Fibroblast of mammary gland (primary cell): ENCODE measurements at places on chromosomes 6 and 20.

- no peak for DNase-seq
Observed at GRCh38 chr6:168540713-168541291, 99.8 kb downstream of the SMOC2 start.

DNA sequence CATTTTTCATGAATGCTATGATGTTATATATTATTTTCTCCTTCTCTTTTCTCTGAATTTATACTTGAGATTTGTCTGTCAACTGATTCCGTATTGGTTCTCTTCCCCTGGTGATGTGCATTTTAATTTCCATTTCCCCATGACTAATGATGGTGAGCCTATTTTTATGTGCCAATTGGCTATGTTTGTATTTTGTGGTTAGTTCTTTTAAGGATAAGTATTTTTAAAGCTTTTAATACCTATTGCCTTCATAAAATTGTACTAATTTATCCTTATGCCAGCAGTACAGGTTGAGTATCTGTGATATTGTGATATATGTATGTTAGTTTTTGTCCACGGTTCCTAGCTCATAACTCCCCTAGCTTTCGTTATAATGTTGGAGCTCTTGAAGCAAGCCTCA lies 2.8 kb downstream of the POLH start:
- DNase-seq, result peak; percentile 28

- DNase-seq, result peak; percentile 54
Observed at GRCh38 chr6:158879180-158879579, 60.0 kb upstream of the EZR start.

DNA sequence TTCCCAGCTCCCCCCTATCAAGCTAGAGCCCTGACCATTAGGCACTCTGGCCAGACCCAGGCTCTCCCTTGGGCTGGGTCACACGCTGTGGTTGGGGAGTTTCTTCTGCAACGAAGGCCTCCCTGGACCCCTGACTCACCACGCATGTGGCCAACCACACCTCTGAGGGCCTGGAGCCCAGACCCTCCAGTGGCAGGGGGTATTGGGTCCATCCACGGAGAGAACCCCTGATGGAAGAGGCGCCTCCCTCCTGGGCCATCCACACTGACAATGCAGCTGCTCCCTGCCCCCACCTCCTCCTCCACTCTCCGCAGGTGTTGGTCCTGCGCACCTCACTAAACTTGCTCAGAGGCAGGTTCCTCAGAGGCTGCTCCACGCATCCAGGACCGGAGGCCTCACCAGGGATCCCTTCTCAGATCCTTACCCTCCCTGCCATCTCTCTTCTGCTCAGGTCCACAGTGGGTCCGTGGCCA lies 125.4 kb downstream of the RNASET2 start:
- no peak for DNase-seq

- no peak for DNase-seq
Observed at GRCh38 chr6:12507636-12508035, 208.9 kb upstream of the PHACTR1 start.

DNA sequence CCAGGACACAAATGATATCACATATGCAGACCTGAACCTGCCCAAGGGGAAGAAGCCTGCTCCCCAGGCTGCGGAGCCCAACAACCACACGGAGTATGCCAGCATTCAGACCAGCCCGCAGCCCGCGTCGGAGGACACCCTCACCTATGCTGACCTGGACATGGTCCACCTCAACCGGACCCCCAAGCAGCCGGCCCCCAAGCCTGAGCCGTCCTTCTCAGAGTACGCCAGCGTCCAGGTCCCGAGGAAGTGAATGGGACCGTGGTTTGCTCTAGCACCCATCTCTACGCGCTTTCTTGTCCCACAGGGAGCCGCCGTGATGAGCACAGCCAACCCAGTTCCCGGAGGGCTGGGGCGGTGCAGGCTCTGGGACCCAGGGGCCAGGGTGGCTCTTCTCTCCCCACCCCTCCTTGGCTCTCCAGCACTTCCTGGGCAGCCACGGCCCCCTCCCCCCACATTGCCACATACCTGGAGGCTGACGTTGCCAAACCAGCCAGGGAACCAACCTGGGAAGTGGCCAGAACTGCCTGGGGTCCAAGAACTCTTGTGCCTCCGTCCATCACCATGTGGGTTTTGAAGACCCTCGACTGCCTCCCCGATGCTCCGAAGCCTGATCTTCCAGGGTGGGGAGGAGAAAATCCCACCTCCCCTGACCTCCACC lies 42.2 kb downstream of the SIRPA start:
- no peak for DNase-seq

DNA sequence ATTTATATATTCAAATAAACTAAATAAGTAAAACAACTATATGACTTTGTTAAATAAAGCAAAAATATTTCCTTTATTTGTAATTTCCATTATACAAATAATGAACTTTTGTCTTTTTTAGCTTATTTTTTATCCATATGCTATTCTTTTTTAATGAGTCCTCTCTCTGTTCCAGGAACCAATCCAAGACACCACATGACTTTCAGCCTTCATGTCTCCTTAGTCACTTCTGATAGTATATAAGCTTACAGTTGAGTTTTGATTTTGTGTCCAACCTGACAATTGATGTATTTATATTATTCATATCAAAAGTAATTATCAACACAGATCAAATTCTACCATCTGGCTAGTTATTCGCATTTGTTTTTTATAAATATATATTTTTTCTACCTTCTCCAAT lies 582.3 kb upstream of the GJE1 start:
- peak; percentile 50 for DNase-seq

DNA sequence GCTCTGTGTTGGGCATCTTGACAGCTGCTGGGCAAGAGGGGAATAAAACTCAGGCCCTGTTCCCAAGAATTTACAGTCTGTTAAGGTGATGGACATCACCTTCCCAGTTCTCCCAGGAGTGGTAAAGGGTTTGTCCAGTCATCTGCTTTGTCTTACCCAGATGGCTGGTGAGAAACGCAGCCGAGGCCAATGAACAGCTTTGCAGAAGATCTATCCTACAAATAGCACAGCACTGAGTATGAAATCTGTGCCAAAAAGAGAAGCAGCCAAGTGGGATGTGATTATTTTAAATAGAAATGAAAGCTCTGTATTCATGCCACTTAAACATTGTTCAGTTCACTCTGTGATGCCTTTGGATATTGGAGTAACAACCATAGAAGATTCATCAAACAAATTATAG lies 132.7 kb upstream of the SLC22A16 start:
- DNase-seq, result no peak

DNA sequence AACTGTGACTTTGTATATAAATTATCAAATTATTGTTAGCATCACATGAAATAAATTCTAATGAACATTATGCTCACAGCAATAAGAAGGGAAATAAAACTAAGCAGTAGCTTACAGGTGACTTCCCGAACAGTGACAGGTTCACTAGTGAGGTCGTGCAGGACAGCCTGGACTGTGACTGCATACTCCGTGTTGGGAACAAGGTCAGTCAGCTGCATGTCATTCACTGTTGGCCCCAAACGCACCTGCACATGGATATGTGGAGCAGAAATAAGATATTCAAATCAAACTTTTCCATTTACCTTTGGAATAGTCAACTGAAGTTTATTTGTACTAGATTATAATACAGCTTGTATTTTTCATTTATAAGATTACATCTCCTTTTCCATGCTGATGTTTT lies 60.6 kb downstream of the COL12A1 start:
- DNase-seq, result no peak

DNA sequence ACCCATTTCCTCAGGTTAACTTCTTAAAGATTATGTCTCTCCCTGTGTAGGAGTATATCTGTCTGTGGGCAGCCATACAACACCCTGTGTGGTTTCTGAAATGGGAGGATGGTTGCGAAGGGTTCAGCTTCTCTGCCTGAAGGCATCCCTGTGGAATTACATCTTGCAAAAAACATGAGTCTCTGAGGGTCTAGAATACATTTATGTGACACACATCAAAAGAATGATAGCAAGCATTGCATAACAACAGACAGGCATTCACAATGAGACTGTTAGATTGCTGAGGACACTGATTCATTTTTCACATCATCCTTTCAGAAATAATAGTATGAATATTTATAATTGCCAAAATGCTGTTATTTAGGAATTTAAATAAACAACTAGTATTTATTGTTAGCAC lies 670.9 kb downstream of the HTR1B start:
- DNase-seq, result peak; percentile 40

DNA sequence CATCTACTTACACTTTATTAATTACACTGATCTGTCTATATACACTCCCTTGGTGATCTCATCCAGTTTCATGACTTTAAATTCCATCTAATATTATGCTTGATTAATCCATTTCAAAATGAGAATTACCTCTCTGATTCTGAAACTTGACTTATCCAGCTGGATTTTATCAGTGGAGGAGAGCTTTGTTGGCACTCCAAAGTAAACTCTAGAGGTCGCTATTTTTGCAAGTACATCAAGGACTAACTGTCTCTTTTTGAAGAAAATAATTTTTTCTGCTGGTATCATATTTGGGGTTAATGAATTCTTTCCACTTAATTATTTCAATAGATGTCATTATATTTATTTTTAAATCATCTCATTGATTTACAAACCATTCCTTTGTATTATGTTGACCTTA lies 630.3 kb upstream of the MAN1A1 start:
- DNase-seq, result peak; percentile 41

- no peak for DNase-seq
Observed at GRCh38 chr6:8948733-8949132, 513.4 kb upstream of the SLC35B3 start.

GRCh38 chr6:1645466-1646185 lies 35.9 kb downstream of the FOXC1 start:
- DNase-seq, result peak; percentile 10

DNA sequence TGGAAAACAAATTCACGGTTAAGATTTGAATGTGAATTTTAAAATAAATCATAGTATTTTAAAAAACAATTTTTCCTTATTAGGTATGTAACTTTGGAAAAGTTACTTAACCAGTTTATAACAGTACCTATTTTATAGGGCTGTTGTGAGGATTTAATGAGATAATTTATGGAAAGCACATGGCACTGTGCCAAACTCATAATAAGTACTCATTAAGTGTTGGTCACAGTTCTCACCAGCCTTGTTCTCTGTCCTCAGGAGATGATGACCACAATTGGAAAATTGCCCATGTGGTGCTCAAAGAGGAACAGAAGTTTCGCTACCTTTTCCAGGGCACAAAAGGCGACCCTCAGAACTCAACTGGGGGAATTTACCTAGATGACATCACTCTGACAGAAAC lies 39.6 kb downstream of the MEP1A start:
- DNase-seq, result no peak

- no peak for DNase-seq
Observed at GRCh38 chr6:111173946-111174345, 86.6 kb downstream of the SLC16A10 start.

DNA sequence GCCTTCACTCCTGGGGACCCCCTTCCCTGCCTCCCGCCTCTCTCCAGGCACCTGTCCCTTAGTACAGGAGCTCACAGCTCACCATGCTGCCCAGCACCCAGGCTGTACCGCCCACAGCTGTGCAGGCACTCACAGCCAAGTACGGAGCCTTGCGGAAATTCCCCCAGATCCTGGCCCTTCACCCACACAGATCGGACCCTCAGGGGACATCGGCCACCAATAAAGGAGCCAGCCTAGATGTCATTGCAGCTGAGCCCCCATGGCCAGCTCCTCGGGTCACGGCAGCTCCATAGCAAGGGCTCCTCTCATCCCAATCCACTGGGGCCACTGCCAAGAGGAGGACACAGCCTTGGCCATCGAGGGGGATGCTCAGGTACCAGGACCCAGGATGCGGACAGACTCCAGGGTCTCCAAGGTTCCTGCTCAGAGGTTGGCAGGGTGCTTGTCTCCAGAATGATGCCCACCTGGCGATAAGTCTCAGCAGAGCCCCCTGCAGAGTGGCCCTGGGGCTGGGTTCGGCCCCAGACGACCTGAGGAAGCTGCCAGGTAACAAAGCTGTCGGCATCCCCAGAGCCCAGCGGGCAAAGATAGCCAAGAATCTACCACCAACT lies 82.3 kb downstream of the YTHDF1 start:
- no peak for DNase-seq

GRCh38 chr20:61931476-61932198 lies 134.0 kb downstream of the TAF4 start:
- DNase-seq, result no peak

DNA sequence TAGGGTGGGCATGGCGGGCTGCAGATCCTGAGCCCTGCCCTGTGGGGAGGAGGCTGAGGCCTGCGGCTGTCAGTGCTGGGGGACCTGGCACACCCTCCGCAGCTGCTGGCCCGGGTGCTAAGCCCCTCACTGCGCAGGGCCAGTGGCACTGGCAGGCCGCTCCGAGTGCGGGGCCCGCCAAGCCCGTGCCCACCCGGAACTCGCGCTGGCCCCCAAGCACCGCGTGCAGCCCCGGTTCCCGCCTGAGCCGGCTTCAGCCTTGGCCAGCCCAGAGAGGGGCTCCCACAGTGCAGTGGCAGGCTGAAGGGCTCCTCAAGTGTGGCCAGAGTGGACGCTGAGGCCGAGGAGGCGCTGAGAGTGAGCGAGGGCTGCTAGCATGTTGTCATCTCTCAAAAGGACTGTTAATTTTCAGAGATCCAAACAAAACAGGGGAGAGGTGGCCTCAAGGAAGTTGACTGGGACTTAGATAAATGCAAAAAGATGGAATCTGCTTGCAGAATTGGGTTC lies 74.5 kb upstream of the RBM24 start:
- no peak for DNase-seq

- no peak for DNase-seq
Observed at GRCh38 chr20:57837208-57838035, 127.6 kb upstream of the PMEPA1 start.

DNA sequence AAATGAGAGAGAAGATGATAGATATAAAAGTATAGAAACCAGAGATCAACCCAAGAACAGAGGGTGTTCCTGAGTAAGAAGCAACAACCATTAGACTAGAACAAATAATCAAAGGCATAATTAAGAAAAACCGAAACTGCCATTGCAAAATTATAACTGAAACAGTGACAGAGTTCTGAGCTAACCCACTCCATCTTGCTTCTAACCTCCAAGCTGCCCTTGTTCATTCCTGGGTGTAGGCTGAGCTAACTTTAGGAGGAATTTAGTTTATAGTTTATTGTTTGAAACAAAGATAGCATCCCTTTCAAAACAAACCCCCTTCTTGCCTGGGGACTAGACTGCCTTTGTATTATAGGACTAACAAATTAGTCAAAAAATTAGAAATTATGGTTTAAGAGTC lies 56.1 kb upstream of the PRND start:
- no peak for DNase-seq

- DNase-seq, result no peak
Observed at GRCh38 chr20:19832875-19833274, 74.8 kb downstream of the RIN2 start.

DNA sequence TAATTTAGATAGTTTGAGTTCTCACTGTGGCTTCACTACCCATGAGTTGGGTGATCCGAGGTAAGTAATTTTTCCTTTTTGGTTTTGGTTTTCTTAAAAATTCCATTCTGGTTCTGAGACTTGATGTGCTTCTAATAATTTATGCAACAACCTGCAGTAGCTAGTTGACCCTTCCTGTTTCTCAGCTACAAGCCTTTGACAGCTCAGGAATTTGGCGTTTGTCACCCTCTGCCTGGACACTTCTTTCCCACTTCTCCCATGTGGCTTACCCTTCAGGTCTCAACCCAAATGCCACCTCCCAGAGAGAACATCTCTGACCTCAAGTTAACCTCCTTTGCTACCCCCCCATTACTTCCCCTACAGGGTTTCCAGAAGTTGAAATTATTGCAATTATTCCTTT lies 49.7 kb upstream of the TSHZ2 start:
- peak; percentile 3 for DNase-seq
